ENCODE measurements at places on chromosomes 7 and 10. TPM values are rescaled to one million over a fixed set of nuclear protein-coding genes. Genes with fewer than 3 reads are reported as not detected.

Gene GNAT3
- total RNA-seq, result not detected

Gene SKIDA1
- 0.08 TPM for total RNA-seq

Gene ITGA8
- total RNA-seq, result not detected

Gene PPP1R9A
- 0.14 TPM for total RNA-seq

Gene LRIT1
- not detected for total RNA-seq

Gene INPP5F
- 10.9 TPM for total RNA-seq

Gene SFTPA2
- total RNA-seq, result not detected

Gene ATG9B
- total RNA-seq, result 42.2 TPM

Gene FAS
- 4.2 TPM for total RNA-seq

Gene PRKG1
- not detected for total RNA-seq

Gene FANK1
- 0.52 TPM for total RNA-seq

Gene STOX1
- total RNA-seq, result 0.47 TPM

Gene OR2A7
- total RNA-seq, result 5.9 TPM

Gene TMEM273
- 0.83 TPM for total RNA-seq

Gene SLC4A2
- total RNA-seq, result 52.5 TPM

Gene ABCA13
- not detected for total RNA-seq

Gene ANKRD61
- total RNA-seq, result not detected

Gene FKBP6
- total RNA-seq, result not detected

Gene HPSE2
- total RNA-seq, result not detected

Gene CFAP58
- not detected for total RNA-seq

Gene CTTNBP2
- 0.05 TPM for total RNA-seq

Gene DEPP1
- not detected for total RNA-seq

Gene ECHDC3
- total RNA-seq, result 0.65 TPM

Gene NKX2-3
- not detected for total RNA-seq
